ENCODE measurements at places on chromosomes 16 and 17.

GRCh38 chr17:4969551-4970173 is 2.0 kb upstream of the SPAG7 start:
- no peak overlapping the region for H3K4me3 ChIP-seq
- peaks cover 24% of the 10 kb centered on the region for H3K4me1 ChIP-seq
- H3K36me3 ChIP-seq, result peaks cover 7% of the 10 kb centered on the region
- no peak overlapping the region for H3K27ac ChIP-seq
- H3K27me3 ChIP-seq, result no peaks in the 10 kb centered on the region
- DNase-seq, result no peak

DNA sequence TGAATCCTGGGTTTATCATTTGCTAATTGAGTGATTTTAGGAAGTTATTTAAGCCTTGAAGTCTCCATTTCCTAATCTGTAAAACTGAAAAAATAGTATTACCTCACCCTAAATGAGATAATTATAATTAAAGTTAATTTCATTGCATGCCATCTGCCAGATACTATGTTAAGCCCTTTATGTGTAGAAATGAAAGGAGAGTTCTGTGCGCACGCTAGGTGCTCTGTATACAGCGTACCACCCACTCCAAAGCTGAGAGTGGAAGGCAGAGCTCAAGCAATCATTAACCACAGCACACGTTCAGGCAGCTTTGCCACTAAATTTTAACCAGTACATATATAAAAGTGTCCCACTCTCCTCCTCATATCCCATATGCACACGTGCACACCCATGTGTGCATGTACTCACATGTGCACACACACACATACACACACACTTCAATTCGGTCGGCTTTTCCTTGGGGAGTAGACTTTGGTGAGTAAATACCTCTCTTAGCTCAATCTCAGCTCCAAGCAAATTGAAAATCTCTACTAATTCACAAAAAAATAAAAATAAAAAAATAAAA is 204.8 kb downstream of the GRIN2A start:
- DNase-seq, result no peak
- H3K36me3 ChIP-seq, result no peaks in the 10 kb centered on the region
- 0 out of 2 replicates have a peak, but pooled peaks cover 4% of the 10 kb centered on the region for H3K4me1 ChIP-seq
- H3K27me3 ChIP-seq, result no peaks in the 10 kb centered on the region
- H3K27ac ChIP-seq, result no peak overlapping the region
- no peak overlapping the region for H3K4me3 ChIP-seq

GRCh38 chr17:27879987-27880608 is 13.1 kb downstream of the LYRM9 start:
- no peaks in the 10 kb centered on the region for H3K4me1 ChIP-seq
- H3K27me3 ChIP-seq, result no peaks in the 10 kb centered on the region
- H3K36me3 ChIP-seq, result no peaks in the 10 kb centered on the region
- no peak overlapping the region for H3K27ac ChIP-seq

DNA sequence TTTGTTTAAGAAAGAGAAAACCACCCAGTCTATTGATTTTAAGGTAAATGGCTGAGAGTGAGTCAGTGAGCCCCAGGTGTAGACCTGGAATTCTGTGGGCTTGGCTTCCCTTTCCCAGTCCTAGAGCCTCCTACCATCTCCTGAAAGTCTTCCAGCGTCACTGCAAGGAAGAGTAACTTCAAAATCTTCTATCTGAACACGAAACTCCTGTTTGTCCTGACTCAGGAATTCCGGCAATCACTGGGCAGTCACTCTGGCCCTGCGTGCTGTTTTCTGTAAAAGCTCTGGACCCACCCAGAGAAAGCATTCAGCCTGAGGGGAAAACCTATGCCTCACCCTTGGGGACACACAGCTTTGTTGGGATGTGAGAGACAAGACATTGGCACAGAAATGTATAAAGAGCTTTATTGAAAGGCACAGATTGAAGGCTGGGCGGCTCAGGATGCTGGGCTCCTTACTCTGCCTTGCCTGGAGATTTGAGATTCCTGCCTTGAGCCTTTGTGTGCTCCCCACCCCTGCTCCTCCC is 15.9 kb downstream of the MINK1 start:
- H3K4me3 ChIP-seq, result no peak overlapping the region
- peaks cover 12% of the 10 kb centered on the region for H3K4me1 ChIP-seq
- no peaks in the 10 kb centered on the region for H3K36me3 ChIP-seq
- no peak for DNase-seq
- H3K27me3 ChIP-seq, result no peaks in the 10 kb centered on the region

DNA sequence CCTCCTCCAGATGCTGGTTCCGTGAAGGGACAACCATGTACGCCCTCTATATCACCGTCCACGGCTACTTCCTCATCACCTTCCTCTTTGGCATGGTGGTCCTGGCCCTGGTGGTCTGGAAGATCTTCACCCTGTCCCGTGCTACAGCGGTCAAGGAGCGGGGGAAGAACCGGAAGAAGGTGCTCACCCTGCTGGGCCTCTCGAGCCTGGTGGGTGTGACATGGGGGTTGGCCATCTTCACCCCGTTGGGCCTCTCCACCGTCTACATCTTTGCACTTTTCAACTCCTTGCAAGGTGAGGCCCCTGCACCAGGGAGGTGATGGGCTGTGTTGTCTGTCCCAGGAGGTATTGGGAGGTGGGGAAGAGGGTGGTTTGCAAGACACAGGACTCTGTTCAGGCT is 9.0 kb upstream of the DRC7 start:
- no peaks in the 10 kb centered on the region for H3K36me3 ChIP-seq
- H3K27me3 ChIP-seq, result no peaks in the 10 kb centered on the region
- no peak overlapping the region for H3K27ac ChIP-seq
- no peak for DNase-seq
- no peak overlapping the region for H3K4me3 ChIP-seq

- H3K27ac ChIP-seq, result no peak overlapping the region
- no peaks in the 10 kb centered on the region for H3K36me3 ChIP-seq
- H3K4me1 ChIP-seq, result no peaks in the 10 kb centered on the region
- no peak for DNase-seq
Observed at GRCh38 chr16:84313921-84314320, 19.2 kb downstream of the WFDC1 start.

Measured in Karpas-422 (cell line).